ENCODE measurements at places on chromosomes 1 and 21.
A peak's percentile ranks its signal among the peaks of the same experiment; 100 is the strongest.

DNA sequence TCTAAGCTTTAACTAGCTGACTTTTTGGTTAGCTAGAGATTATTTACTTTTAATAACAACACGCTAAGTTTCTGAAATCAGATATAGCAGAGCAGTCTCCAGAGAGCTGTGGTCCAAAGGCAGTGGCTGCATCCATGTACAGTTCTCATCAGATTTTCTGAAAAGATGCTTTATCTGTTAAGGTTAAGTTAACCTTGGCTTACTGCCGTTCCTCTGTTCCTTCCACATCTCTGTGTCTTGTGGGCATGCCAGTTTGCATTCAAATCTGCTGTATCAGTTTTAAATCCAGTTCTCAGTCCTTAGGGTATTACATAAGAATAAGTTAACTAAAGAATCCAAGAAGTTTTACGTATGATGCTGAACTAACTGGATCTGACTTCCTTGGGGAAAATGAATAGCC is 46.8 kb downstream of the SPATA46 start:
- no peak for DNase-seq

DNA sequence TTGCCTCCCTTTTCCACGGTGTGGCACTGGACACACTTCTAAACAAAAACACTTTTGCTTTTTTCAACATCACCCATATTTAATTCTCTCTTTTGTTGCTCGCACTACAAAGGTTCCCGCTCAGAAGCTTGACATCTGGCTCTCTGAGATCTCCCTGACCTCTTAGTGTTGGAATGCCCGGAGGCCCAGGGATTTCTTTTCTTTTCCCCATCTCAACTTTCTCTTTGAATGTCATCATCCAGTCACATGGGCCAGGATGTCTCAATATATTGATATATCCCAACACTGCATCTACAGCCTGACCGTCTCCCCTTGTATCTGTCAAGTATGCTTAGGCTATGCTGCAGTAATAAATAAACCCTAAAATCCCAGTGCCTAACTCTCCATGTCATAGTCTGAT is 54.3 kb upstream of the DESI2 start:
- no peak for DNase-seq

DNA sequence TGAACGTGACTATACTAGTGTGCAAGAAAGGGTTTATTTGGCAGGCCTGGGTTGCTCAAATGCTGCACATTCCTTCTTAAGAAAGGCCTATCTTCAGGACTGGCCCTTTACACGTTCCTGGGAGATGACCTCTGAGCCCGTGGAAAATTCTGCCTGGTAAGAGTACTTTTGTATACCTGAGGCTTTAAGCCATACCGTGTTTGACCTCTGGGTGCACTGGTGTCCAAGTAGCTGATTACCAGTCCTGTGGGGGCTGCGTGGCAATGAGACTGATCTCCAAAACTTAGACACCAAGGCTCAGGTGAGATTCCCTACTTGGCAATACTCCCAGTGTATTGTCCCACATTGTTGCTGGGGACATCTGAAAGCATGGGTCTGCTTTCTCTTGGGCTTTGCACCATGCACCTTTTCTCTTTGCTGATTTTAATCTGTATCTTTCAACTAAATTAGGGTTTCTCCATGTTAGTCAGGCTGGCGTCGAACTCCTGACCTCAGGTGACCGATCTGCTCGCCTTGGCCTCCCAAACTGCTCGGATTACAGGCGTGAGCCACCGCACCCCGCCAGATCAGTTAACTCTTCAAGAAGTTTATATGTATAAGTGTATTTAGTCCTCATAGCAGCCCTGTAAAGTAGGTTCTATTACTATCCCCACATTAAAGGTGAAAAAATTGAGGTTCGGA is 44.5 kb downstream of the TRIM33 start:
- DNase-seq: no peak

GRCh38 chr21:35414507-35415139 is 365.5 kb upstream of the RUNX1 start:
- no peak for DNase-seq

DNA sequence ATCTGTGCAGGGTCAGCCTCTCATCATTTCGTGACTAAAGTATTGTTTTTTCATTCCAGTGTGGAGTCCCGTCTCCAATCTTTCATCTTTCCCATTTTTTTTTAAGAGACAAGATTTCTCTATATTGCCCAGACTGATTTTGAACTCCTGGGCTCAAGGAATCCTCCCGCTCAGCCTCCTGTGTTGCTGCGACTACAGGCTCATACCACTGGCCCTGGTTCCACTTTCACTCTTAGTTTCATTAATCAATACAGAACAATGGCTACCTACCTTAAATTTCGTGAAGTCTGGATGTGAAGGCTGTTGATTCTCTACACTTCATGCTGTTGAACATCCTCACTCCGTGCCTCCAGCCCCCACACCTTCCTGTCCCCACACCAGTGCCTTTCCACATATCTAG is 97.7 kb upstream of the GREM2 start:
- no peak for DNase-seq

DNA sequence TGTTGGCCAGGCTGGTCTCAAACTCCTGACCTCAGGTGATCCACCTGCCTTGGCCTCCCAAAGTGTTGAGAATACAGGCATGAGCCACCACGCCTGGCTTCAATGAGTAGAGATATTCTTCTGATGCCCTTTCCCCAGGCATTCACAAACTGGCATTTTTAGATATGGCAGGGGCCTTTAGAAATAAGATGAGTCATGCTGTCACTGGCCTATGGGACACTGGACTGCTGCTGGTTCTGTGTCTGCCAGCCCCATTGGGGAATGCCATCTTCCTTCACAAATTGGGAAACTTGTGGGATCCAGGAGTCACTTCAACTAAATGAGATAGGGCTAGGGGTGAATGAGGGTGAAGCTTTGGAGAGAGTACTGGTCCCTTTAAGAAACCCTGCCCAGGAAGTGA is 16.0 kb downstream of the KLHDC8A start:
- no peak for DNase-seq

DNA sequence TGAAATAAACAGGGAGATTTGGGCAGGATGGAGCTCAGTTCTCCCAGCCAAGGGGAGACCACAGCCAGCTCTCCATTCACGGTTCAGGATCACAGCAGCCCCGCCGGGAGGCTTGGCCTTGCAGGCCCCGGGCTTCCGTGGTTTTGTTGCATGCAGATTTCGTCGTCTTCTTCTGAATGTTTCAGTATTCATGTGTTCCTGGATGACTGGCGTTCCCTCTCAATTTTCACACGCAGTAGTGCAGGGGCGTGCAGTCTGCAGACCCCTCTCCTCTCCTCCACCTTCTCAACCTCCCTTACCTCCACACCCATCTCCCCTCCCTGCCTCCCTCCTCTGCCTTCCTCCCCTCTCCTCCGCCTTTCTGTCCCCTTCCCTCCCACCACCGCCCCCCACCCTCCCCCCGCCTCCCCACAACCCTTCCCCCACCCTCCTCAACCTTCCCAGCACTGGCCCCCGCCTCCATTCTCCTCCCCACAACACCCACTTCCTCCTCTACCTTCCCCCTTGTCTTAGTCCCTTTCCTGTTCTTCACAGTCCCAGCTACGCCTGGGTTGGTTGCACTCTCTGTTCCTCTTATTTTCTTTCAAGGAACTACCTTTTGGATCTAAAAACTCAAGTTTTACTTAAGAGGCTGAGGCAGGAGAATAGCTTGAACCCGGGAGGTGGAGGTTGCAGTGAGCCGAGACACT is 8.4 kb upstream of the SLC19A1 start:
- DNase-seq: no peak

DNA sequence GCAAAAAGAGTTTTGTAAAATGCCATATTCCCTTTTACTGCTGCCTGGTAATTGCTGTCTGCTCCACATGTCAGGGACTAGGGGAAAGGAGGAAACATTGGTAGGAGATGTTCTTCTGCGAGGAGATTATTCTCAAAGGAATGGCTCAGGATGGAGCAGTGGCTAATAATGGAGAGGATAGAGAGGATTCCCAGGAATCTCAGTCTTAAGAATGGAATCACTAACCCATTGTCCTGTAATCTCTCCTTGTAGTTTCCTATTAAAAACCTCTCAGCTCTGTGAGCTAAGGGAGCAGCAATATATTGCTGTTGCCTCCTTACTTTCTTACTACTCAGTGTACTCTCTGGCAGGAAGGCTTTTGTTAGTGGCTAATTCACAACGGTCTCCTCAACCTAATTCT is 175.4 kb downstream of the HS2ST1 start:
- DNase-seq: no peak

- peak; percentile 74 for DNase-seq
Measured at GRCh38 chr1:26789931-26790330, 2.2 kb downstream of the PIGV start.

- DNase-seq: no peak
Measured at GRCh38 chr1:34918386-34918976, 11.0 kb downstream of the DLGAP3 start.

DNA sequence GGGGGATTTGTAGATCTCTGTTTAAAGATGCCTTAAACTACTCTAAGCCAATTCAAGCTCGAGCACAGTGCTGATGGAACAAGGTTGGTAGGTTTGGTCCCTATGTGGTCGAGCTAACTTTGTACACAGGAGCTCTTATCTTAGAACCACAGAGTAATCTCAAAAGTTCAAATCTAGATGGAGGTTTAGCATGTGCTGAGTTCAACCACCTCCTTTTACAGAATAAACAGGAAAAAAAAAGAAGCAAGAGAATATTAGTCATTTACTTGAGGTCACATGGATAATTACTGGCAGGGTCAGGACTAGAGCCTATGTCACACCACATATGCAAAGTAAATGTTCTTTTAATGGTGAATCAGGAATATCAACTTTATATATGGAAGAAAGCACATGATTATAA is 86.2 kb downstream of the DTL start:
- no peak for DNase-seq

GRCh38 chr21:41876928-41877652 is 2.1 kb downstream of the PRDM15 start:
- no peak for DNase-seq

DNA sequence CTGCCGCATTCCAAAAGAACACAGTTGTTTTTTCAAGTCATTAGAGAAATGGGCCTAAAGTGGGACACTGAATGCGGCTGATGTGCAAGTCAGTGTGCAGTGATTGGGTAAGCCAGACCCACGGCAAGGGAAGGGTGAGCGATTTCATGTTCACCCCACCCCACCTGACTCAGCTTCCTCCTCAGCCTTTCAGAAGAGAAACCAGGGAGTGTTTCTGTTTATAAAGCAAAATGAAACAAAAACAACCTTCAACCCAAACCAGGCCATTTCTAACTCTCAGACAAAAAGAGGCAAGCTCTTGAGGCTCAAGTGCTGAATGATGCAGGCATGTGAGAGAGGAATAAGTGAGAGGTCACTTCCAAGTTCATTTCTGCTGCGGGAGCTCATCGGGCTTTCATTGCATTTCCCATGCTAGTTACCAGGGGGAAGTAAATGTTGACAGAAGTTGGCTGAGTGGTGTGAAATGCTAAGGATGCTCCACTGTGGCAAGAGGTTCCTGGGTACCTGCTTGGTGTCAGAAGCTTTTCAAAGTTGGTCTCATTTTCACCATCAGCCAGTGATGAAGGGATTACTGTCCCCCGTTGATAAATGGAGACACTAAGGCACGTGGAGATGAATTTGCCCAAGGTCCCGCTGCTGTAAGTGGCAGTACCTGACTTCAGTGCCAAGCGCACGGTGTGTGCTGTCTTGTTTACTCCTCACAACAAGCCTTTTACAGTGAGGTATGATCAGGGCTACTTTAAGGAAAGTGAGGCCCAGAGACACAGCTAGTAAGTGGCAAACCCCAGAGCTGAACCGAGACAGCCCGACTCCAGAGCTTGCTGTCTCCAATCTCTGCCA is 29.1 kb downstream of the STPG1 start:
- DNase-seq: peak; percentile 33

DNA sequence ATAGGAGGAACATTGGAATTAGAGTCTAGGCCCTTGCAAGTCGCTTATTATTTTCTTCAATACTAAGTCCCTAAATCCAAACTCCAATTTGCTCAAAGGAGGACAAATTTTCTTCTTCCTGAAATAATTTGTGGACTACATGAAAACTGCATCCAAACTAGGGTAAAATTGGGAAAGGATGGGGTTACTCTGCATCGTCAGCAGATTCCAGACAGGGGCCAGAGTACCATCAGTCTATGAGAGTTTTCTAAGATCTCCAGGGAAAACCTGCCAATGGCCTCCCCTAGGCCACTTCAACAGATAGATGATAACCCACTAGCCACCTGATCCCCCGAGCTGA is 508 bp downstream of the HEYL start:
- DNase-seq: no peak

DNA sequence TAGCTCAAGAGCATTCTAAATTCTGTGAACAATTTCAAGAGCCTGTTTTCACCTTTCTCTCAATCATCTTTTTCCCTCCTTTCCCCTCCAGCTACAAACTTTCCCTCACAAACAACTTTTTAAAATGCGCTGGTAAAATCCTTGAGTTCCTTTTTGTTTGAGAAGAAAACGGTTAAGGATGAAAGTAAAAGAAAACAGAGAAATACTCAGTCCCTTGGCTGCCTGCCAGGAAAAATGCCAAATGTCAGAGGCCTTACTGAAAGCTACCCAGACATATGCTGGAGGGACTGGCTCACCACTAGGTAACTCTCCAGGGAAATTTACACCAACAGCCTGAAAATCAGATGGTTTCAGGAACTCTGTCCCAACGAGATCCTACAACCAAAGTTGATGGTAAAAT is 11.0 kb upstream of the SERBP1 start:
- DNase-seq: peak; percentile 30

DNA sequence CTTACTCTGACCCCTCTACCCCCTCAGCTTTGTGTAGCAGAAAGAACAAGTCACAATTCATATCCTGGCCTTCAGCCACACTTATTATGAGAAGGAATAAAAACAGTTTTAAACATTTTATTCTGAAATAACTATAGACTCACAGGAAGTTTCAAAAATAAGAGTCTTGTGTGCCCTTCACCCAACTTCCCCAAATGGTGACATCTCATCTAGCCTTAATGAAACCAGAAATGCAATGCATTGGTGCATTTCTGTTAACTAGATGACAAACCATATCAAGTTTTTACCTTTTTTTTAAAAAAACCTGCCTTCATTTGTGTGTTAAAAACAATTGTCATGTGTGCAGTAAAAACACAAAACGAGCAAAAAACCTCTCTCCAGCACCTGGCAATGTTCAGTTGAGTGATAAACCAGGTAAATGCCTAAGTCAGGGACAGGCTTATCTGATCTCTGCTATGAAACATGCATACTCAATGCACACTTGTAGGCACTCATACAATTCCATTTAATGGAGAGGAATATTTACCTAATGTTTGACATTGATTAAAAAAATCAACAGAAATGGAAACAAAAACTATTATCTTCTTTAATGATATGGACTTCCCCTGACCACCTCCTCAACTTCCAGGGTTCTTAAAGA is 51.5 kb downstream of the SH3BGR start:
- no peak for DNase-seq
